Glutamatergic neuron (in vitro differentiated cells): ENCODE measurements at places on chromosomes 7 and 10.

- no peak for DNase-seq
Measured at GRCh38 chr7:5695727-5696345, 85.6 kb downstream of the RNF216 start.

- no peak for DNase-seq
Measured at GRCh38 chr10:125016611-125017202, 74.8 kb downstream of the ZRANB1 start.

DNA sequence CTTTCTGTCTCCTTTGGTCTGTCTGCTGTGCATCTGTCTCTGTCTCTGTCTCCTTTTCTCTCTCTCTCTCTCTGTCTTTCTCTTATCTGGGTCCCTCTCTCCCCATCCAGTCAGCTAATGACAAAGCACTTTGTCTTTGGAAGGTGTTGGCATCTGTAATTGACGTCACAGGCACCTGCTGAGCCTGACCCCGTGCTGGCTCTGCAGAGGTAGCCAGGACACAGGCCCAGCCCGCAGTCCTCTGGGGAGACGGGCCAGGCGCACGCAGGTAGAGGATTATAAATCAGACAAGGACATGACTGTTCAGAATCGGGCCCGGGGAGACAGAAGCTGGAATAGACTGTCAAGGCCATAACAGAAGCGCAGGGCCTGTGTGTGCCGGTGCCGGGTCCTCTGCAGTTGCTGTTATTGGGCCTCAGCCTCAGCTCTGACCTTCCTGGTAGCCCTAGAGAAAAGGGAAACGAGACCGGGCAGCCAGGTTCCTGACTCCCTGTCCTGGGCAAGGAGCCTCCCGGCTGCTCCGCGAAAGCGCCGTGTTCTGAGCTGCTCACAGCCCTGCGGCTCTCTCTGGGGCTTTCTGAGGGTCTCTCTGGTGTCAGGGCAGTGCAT is 10.7 kb upstream of the PSMG3 start:
- DNase-seq = no peak

GRCh38 chr7:44187636-44188416 is 1.4 kb downstream of the GCK start:
- no peak for DNase-seq
